ENCODE measurements at places on chromosomes 6 and 20. TPM values are rescaled to one million over a fixed set of nuclear protein-coding genes. Genes with fewer than 3 reads are reported as not detected.

GRCh38 chr6:71473926-71474325 lies 185.3 kb downstream of the OGFRL1 start:
- no peaks in the 10 kb centered on the region for H3K36me3 ChIP-seq
- peak; percentile 95 for DNase-seq
- H3K4me3 ChIP-seq, result no peak overlapping the region
- peak overlapping the region; percentile 26 for H3K27ac ChIP-seq
- H3K4me1 ChIP-seq, result peaks cover 7% of the 10 kb centered on the region

The ID1 gene
- 27.4 TPM for total RNA-seq

DNA sequence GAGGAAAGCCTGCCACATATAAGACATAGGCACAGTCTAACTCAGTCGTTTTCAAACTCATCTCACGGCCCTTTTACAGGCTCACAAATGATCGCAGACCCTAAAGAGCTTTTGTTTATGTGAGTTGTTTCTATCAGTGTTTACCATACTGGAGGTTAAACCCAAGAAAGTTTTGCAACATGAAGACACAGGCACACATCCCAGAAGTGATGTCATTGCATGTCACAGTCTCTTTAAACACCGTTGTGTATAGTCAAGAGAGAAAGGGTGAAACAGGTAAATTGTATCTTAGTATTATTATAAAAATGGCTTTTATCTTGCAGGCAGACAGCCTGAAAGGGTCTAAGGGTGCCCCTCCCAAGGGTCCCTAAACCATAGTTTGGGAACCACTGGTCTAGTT lies 96.7 kb downstream of the BACH2 start:
- no peak overlapping the region for H3K4me3 ChIP-seq
- peaks cover 7% of the 10 kb centered on the region for H3K4me1 ChIP-seq
- no peak overlapping the region for H3K27ac ChIP-seq
- no peaks in the 10 kb centered on the region for H3K27me3 ChIP-seq
- H3K36me3 ChIP-seq, result no peaks in the 10 kb centered on the region

GRCh38 chr6:41536795-41537758 lies 9.1 kb upstream of the FOXP4 start:
- H3K27me3 ChIP-seq, result peaks cover 14% of the 10 kb centered on the region
- peak; percentile 15 for DNase-seq
- no peaks in the 10 kb centered on the region for H3K36me3 ChIP-seq
- H3K4me3 ChIP-seq, result no peak overlapping the region
- no peak overlapping the region for H3K27ac ChIP-seq
- H3K4me1 ChIP-seq, result no peaks in the 10 kb centered on the region

GRCh38 chr20:4925842-4926530 lies 75.3 kb downstream of the SLC23A2 start:
- peak; percentile 90 for DNase-seq
- no peaks in the 10 kb centered on the region for H3K27me3 ChIP-seq
- H3K27ac ChIP-seq, result peak overlapping the region; percentile 43
- no peak overlapping the region for H3K4me3 ChIP-seq
- peaks cover 1% of the 10 kb centered on the region for H3K36me3 ChIP-seq

DNA sequence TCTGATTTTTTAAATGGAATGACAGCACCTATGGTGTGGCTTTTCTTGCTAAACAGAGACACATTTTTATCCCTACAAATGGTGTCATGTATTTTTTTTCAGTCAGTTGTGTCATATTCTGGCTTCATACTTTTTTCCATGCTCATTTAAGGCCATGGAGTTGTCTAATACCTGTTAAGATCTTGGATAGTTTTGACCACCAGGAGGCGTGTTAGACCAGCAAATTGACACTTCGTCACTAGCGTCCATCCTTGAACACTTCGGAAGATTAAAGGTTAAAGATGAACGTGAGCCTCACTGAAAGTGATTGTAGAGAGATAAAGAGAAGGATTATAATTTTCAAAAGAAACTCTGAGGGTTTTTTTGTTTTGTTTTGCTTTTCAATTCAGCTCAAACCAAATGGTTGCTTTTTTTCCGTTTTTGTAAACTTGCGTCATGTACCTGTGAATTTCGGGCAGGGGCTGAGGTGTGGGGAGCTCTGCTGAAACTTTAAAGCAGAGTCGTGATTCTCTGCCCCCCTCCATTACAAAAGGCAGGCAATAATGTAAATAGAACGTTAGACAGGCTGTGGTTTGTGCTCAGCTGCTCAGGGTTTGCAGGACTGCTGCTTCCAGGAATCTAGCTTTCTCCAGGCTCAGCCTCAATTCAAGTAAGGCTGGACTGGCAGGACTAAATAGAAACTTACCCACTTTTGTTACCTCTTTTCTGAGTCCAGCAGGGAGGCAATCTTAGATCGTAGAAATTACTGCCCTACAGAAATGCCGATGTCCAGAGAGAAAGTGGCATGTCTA lies 245.1 kb downstream of the FOXA2 start:
- H3K4me1 ChIP-seq, result no peaks in the 10 kb centered on the region
- no peak overlapping the region for H3K4me3 ChIP-seq
- no peak overlapping the region for H3K27ac ChIP-seq
- H3K36me3 ChIP-seq, result no peaks in the 10 kb centered on the region
- DNase-seq, result peak; percentile 34
- H3K27me3 ChIP-seq, result no peaks in the 10 kb centered on the region

DNA sequence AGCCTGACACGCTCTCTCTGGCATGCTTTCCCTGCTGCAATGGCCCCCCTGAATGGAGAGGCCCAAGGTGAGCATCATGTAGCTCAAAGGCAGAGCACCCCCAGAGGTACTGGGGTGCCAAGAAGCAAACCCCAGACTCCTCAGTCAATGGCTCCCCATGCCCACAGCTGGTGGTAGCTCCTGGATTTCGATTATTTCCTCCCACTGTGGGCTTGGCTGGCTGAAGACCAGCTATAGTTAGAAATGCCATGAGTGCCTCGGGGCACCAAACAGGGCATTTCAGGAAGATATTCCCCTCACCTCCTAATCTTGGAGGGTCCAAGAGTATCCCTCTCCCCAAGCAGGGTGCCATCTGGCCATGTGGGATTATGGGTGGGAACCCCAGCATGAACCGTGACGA lies 16.8 kb downstream of the MAP1LC3A start:
- no peaks in the 10 kb centered on the region for H3K27me3 ChIP-seq
- H3K36me3 ChIP-seq, result no peaks in the 10 kb centered on the region
- DNase-seq, result no peak
- H3K27ac ChIP-seq, result no peak overlapping the region
- peaks cover 5% of the 10 kb centered on the region for H3K4me1 ChIP-seq

DNA sequence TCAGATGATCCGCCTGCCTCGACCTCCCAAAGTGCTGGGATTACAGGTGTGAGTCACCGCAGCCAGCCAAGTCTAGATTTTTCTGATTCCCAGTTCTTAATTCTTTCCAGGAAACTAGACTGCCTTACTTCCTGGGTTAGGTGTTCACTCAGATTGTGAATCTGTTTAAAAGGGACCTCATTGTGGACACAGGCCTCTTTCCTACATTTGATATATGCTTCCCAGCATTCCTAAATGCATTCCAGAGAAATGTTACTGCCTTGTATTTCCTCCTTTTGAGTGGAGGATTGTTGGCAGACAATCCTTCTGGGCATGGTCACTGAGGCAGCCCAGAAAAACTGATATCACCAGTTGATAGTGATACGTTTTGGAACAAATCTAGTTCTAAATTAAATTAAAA lies 15.7 kb downstream of the TMEM181 start:
- no peak for DNase-seq
- no peak overlapping the region for H3K27ac ChIP-seq
- H3K4me1 ChIP-seq, result no peaks in the 10 kb centered on the region
- H3K4me3 ChIP-seq, result no peak overlapping the region
- H3K27me3 ChIP-seq, result no peaks in the 10 kb centered on the region
- H3K36me3 ChIP-seq, result peaks cover 3% of the 10 kb centered on the region

GRCh38 chr6:55897346-55897745 lies 22.0 kb upstream of the BMP5 start:
- H3K27me3 ChIP-seq, result no peaks in the 10 kb centered on the region
- no peak for DNase-seq
- H3K27ac ChIP-seq, result no peak overlapping the region
- H3K36me3 ChIP-seq, result no peaks in the 10 kb centered on the region

The XKR7 gene
- not detected for total RNA-seq

DNA sequence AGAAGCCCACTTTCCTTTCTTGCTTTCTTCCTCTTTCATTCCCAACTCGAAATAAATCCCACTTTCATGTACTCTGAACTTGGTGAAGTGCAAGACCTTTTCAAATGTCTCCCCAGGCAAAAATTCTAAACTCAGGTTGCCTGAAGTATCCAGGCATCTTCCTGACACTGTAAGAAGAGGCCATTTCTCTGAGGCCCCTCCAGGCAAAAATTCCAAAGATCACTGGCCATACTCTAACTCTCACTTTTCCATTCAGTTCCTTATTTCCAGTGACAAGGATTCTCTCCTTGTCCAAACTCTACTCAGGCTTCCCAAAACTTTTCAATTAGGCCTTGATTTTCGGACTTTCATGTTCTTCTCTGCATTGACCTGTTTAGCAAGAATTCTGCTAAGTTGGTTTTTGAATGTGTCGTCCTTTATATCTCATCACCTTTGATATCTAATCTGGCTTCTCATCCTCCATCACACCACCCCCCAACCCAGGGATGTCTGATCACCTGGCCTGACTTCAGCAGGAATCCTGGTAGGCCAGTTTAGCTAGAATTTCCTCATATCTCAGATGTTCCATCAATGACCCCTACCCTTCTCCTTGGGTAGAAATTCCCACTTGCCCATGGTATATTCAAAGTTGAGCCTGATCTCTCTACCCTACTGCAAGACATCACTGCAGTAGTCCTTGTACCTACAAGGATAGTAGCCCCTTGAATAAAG lies 124.9 kb downstream of the RCAN2 start:
- H3K27ac ChIP-seq, result no peak overlapping the region
- H3K36me3 ChIP-seq, result no peaks in the 10 kb centered on the region
- H3K4me3 ChIP-seq, result no peak overlapping the region
- no peak for DNase-seq
- H3K4me1 ChIP-seq, result no peaks in the 10 kb centered on the region

The ITPR3 gene
- total RNA-seq, result 43.4 TPM

DNA sequence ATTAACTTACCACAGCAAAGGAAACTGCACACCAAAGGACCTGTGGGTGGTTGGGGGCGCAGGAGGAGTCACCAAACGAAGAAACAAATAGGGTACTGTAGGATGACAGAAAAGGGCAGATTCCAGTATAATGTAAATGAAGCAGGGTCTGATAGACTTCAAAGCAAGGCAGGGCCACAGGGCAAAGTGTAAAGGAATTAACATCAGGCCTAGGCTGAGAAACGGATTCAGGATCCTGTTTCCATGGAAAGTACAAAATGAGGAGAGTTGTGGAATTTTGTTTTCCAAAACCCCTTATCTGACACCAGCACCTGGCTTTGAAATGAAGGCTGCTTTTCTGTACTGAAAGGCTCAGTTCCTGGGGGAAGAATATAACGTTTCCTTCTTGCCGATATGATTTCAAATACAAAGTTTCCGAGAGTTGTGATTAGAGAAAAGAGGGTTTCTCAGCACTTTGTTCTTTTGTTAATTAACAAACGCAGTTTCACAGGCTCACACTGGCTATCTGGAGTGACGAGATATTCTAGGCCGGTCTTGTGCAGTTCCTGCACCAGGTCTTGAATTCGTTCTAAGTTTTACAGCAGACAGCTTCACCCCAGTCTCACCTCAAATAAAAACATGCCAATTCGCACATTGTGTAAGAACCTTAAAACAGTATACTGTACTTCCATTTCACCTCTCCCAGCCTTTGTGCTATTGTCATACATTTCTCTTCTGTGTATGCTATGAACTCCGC lies 5.8 kb downstream of the DEFB123 start:
- no peaks in the 10 kb centered on the region for H3K27me3 ChIP-seq
- H3K4me1 ChIP-seq, result no peaks in the 10 kb centered on the region
- no peaks in the 10 kb centered on the region for H3K36me3 ChIP-seq
- DNase-seq, result no peak
- no peak overlapping the region for H3K27ac ChIP-seq
- no peak overlapping the region for H3K4me3 ChIP-seq

The CPXM1 gene
- total RNA-seq, result 0.50 TPM

DNA sequence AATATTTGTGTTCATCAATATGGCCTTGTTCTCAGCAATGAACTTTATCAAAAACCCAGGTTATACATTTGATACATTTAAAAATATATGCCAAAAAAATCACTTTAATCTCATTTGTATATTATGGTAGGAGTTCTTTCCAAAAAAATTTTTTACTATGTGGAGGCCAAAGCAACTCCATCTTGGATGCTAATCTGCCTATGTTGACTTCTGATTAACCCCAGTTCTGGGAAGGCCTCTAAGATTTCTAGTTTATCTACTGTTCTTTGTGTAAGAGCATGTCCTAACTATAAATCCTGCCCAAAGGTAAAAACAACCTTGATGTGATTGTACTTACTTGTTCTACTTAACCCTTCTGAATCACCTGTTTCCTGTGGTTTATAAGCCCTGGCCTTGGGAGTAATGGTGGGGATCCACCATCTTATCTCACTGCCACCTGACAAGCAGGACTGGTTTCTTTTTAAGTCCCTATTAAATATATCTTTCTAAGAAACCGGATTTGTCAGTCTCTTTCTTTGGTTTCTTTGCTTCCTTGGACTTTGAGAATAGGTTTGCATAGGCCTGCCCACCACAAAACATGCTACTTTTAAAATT lies 46.7 kb downstream of the RNGTT start:
- DNase-seq, result no peak
- no peaks in the 10 kb centered on the region for H3K4me1 ChIP-seq
- no peak overlapping the region for H3K4me3 ChIP-seq
- no peak overlapping the region for H3K27ac ChIP-seq
- H3K36me3 ChIP-seq, result no peaks in the 10 kb centered on the region

The OPRM1 gene
- total RNA-seq, result not detected

The PHACTR2 gene
- total RNA-seq, result 25.2 TPM

DNA sequence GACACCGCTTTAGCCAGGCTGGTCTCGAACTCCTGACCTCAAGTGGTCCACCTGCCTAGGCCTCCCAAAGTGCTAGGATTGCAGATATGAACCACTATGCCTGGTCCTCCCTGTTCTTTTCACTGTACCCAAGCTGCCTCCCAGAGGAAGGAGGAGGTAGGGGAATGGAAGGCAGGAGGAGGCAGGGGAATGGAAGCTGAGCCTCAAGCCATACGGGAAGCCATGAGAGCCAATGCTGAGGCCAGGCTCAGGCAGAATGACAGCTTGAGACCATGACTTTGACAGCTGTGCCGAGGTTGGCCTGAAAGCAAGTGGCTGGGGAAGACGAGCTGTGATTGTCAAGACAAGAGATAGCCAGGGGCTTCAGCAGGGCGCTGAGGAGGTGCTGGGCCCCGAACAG lies 13.6 kb upstream of the ZNF335 start:
- peaks cover 6% of the 10 kb centered on the region for H3K27me3 ChIP-seq
- no peaks in the 10 kb centered on the region for H3K36me3 ChIP-seq
- H3K4me3 ChIP-seq, result no peak overlapping the region
- H3K27ac ChIP-seq, result no peak overlapping the region
- H3K4me1 ChIP-seq, result no peaks in the 10 kb centered on the region

DNA sequence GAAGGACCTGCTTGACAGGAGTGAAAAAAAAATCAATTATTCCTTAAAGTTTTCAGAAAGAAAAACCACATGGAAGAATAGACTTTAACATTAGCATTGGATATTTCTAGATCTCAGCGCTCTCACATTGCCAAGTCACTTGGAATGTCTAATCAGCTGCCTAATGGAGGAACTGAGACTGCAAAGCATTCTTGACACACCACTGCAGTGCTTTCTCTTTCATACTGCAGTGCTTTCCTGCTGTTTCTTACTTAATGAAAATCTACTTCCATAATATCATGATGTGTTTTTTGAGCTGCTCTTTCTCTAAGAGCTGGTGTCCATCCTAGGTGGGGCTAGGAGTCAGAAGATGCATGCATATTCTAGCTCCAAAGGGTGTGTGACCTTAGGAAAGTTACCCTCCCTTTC lies 20.4 kb upstream of the MCM3 start:
- DNase-seq, result peak; percentile 47
- no peaks in the 10 kb centered on the region for H3K36me3 ChIP-seq

- no peak overlapping the region for H3K4me3 ChIP-seq
- H3K27me3 ChIP-seq, result peaks cover 3% of the 10 kb centered on the region
- peaks cover 4% of the 10 kb centered on the region for H3K4me1 ChIP-seq
- H3K36me3 ChIP-seq, result no peaks in the 10 kb centered on the region
These were observed 1.2 kb upstream of the COL19A1 start for GRCh38 chr6:69865126-69865525.

Data from fibroblast of lung (primary cell).